ENCODE measurements at places on chromosomes 7 and 10.
A peak's percentile ranks its signal among the peaks of the same experiment; 100 is the strongest.

- no peak for DNase-seq
Observed at GRCh38 chr10:119335671-119336353, 128.4 kb downstream of the GRK5 start.

DNA sequence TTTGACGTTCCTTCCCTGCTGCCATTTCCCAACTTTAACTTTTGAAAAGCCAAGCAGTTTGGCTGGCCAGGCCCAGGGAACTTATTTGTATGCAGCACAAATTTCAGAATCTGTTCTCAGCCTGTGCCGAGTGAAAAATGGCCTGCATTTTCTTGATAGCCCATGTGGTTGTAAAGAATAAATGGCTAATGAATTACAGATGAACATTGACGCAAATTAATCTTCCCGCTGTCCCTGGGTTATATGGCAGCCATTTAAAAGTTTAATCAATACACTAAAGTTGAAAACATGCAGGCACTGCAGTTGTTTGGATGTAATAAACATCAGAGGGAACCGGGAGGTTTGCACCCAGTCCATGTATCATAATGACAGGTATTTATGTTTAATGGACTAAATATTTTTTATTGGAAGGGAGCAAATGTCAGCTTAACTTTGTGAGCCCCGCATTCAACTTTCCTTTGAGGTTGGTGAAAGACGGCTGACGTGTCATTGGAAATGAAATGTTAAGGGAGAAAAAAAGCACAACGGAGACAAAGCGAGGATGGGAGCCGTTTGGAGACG is 1092.4 kb downstream of the LRMDA start:
- DNase-seq: no peak

DNA sequence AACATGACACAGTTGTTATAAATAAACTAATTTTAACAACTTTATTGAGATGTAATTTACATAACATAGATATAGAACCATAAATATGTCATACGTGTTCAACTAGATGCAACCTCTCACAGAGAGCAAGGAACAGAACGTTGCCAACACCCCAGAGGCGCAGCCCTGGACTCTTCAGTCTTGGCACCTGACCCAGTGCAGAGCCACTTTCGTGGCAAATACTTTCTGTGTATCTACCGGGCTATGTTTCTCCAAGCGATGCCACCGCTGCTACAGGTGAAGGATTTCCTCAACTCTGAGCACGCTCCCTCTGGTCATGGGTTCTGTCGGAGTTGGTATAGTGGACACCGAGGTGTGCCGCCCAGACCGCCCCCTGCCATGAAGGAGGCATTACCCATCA is 57.4 kb downstream of the TEX36 start:
- no peak for DNase-seq

DNA sequence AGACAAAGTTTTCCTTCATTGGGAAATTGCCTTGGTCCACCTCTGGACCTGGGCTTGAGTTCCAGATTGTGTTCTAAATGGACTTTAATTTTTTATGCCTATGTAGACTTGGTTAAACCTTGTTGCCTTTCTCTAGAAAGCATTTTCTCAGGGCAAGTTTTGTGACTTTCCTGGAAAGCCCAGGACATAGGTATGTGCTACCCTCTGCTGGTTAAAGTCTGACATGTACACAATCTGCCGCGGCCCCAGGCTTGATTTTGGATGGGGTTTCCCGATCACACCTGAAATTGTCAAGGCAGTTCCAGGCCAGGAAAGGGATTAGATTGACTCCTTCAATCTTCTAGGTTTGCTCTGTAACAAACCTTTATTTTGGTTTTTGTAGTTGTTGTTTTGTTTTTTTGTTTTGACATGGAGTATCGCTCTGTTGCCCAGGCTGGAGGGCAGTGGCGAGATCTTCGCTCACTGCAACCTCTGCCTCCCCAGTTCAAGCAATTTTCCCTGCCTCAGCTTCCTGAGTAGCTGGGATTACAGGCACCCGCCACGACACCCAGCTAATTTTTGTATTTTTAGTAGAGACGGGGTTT is 14.1 kb upstream of the AKR1B10 start:
- no peak for DNase-seq

GRCh38 chr10:67788028-67788886 is 49.7 kb downstream of the DNAJC12 start:
- peak; percentile 72 for DNase-seq

- no peak for DNase-seq
Observed at GRCh38 chr7:14016950-14017349, 27.5 kb upstream of the ETV1 start.

- DNase-seq: no peak
Observed at GRCh38 chr7:29105752-29106668, 40.3 kb downstream of the CPVL start.

- no peak for DNase-seq
Observed at GRCh38 chr7:79063019-79063698, 390.3 kb downstream of the MAGI2 start.

DNA sequence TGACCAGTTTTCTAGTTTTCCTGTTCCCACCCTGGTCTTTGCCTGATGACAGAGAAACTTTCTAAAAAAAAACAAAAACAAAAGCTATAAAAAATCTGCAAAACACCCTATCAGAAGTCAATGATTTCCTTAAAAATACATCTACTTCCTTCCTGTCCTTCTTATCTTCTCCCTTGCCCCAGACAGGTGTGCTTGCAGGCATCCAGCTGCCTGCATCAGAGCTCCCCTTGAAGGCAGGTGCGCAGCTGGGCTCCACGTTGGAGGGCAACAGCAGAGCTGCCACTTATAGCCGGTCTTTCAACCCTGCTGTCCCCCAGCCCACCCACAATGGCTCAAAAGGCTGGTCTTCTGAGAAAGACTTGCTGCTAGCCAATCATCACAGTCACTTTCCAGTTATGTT is 29.8 kb downstream of the UBE2D4 start:
- DNase-seq: no peak

GRCh38 chr7:144534655-144535395 is 131.3 kb upstream of the NOBOX start:
- no peak for DNase-seq

DNA sequence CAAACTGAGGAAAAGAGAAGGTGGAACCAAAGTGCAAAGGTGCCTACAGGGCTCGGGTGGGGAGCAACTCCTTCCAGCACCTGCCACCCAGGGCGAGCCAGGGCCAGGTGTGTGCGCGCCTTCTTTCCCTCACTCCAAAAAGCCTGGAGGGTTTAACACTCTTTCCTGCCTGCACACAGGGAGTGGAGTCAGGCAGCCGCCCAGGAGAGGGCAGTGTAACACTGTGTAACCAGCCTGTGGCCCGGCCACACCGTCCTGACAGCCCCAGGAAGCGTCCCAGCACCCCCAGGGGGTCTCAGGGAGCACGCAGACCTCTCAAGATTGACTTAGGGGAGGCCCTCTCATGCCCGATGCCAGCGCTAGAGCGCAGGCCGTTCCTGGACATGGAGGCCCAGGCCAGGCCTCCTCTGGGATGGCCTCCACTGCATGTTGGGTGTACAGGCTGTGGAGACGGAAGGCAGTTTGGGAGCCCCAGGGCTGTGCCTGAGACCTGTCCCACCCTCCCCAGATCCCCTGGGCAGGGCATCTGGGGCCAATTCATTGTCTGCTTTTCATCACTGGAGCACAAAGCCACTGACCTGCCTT is 13.4 kb downstream of the BRI3 start:
- no peak for DNase-seq

GRCh38 chr7:154990964-154991540 is 11.9 kb downstream of the PAXIP1 start:
- DNase-seq: no peak

DNA sequence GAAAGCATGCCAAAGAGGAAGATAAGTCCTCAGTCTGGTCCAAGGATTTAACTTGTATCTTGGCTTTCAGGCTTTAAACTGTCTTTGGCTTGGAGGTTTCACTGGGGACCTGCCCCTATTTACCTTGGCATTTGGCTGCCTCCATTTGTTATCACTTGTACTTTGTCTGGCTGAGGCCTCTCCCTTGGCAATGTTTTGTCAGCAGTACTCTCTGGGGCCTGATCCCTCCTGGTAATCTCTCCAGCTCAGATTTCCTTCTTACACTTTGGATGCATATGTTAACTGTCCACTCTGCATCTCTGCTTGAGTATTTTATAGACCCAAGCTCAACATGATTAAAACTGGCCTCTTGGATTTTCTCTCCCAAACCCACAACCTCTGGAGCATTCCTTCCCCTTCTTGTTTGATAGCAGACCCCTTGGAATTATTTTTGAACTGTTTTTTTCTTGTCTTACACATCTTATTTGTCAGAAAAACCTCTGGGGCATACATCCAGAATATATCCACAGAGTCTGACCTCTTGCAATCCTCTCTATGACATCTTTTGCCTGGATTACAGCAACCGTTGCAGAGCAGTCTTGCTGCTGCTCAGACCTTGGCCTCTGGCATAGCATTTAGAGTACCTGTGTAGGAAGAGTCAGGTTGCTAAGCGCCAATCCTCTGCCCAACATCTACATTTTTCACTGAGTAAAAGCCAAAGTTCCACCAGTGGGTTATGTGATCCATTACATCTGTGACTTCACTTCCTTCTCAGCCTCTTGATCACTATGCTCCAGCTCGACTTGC is 35.2 kb downstream of the ZNF487 start:
- DNase-seq: no peak

GRCh38 chr7:111005445-111005844 is 85.5 kb upstream of the LRRN3 start:
- no peak for DNase-seq

DNA sequence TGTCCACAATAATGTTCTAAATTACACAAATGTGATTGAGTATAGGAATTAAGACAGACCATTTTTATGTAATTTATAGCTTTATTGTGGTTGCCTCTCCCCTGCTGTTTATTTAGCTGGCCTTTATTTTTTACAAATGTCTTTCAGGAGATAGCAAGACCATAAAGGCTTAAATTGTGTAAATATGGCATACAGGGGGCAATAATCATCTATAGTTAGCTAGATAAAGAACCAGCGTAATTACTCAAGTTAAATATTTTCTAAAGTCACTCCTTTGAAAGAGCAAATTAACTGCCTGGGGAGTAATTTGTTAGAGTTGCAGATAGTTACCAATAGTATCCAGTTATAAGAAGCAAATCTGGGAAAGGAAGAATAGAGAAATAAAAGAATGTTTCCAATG is at the start of gene MALRD1:
TSS of gene MALRD1 (plus strand) at position 313 of the 400 bp plus-strand sequence. CDS start 138 bp downstream, outside the sequence.
- no peak for DNase-seq

DNA sequence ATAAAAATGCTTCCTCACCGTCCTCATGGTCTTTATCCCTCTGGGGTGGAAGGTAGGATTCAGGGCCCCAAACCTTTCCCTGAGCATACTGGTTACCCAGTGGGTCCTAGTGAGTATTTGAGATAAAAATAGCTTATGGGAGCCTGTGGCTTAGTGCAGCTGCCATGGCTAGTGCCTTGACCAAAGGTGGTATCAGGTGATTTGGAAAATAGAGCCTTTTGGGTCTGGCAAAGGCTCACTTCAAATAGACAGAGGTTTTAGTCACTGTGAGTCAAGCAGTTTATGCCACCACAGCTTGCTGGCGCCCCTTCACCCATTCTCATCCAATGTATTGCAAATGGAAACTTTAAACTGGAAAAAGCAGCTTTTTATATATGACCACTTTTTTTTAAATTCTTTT is 30.4 kb downstream of the PLAU start:
- DNase-seq: no peak

DNA sequence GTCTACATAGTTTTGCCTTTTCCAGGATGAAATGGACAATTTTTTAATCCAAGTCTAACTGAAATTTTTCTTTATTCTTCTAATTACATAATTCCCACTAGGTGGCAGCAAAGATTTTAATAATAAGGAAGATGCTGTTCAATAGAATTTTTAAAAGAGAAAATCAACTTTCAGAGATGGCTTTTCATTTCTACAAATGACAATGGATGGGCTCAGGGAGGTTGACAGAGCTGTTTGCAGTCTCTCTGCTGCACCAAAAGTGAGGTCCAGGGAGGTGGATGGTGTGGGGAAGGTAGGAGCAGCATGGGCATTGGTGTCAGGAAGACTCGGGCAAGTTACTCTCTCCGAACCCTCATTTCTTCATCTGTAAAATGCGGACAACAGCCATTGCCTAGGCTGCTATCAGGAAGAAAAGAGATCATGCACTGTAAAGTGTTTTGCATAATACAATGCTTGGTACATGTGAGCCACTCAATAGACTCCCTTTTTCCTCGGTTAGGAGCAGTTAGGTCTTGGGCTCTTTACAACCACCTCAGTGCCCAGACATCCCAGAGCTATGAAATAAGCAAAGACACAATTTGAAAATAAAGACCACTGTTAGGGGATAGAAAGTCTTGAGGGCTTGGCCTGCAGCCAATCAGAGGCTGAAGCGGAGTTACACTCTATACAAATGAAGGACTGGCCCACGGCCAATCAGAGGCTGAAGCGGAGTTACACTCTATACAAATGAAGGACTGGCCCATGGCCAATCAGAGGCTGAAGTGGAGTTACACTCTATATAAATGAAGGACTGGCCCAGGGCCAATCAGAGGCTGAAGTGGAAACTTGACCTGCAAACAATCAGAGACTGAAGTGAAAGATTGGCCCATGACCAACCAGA is 107.1 kb downstream of the ABLIM1 start:
- no peak for DNase-seq

- DNase-seq: no peak
Observed at GRCh38 chr7:27418541-27418940, 175.9 kb downstream of the EVX1 start.

GRCh38 chr7:67637023-67637358 is 640.4 kb downstream of the TYW1 start:
- no peak for DNase-seq

- peak; percentile 28 for DNase-seq
Observed at GRCh38 chr10:17430647-17431355, 23.6 kb downstream of the ST8SIA6 start.

DNA sequence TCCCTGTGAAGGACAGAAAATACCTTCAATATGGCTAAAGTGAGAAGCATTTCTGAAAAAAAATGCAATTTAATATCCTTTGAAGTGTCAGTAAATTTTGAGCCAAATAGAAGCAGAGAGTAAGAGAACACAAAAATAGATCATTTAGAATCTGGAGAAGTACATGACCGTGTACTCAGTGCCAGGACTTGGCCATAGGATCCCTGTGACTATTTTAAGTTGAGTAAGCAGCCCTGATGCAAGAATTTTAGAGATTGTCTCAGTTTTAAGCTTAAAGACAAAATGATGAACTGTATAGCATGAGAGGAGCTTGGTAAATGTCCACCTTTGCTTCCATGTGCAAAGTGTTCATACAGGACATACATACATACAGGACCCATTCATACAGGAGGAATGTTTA is 2.5 kb downstream of the PTER start:
- no peak for DNase-seq
